Heart left ventricle (tissue), 16 donors: ENCODE measurements at places on chromosomes 4 and X. TPM values are rescaled to one million over a fixed set of nuclear protein-coding genes. Genes with fewer than 3 reads are reported as not detected.

Gene MAMLD1
- 1.2 TPM for total RNA-seq

Gene DRD5
- not detected for total RNA-seq

GRCh38 chrX:21167011-21167410 lies 207.2 kb upstream of the CNKSR2 start:
- no peak for DNase-seq

DNA sequence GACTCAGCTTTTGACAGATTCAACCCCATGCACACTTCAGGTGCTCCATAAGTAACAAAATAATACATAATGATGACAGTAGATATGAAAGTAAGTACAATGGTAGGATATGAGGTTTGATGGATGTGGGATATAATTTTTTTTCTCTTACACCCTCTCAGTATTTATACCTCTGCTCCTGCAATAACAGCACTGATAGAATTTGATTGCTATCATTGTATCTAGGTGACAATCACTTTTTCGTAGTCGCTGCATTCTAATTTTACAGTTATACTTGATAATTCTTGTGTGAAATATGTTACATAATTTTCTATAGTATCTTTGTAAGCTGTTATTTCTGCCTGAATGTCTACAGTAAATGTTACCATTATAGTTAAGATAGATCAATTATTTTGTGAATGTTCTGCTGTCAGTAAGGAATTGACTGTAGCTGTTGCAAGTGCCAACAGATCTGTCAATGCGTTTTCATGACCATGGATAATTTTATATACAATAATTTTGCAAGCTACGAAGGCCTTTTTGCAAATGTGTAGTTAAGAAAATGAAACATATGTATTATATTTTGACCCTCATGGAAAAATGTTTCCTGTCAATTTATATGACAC lies 128.9 kb downstream of the BANK1 start:
- no peak for DNase-seq

Gene VCX3B
- total RNA-seq: not detected

- DNase-seq: no peak
Observed at GRCh38 chrX:134743091-134743490, 84.8 kb upstream of the PLAC1 start.

- DNase-seq: no peak
Observed at GRCh38 chr4:6124386-6125102, 75.8 kb downstream of the JAKMIP1 start.

DNA sequence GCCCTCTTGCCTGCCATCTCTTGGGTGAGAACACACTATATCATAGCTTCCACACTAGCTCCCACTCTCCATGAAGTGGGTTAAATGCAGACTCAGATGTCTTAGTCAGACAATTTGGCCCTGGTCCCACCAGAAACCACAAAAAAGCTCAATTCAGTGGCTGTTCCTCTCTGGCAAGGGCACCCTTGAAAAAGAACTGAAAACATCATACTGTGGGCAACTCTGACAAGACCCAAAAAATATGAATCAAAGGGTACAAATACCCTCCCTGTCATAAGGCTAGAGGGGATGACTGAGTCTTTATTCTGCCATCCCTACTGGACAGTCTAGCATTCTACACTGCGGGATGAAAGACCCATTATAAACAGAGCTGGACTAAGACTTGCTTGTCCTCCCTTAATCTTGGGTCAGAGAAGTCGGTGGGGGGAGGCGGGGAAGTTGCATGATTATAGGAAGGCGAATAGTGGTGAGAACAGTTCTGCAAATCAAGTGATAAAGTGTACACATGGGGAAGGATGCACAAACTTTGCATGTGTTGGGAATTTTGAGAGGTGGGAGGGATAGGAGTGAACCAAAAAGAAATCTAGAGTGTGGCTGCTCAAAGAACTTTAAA lies 172.1 kb downstream of the OPHN1 start:
- no peak for DNase-seq

GRCh38 chr4:118918388-118918787 lies 29.7 kb downstream of the SYNPO2 start:
- no peak for DNase-seq

- DNase-seq: peak; percentile 87
Observed at GRCh38 chr4:185115827-185116232, 27.2 kb upstream of the SLC25A4 start.

Gene KCNE5
- total RNA-seq: 0.50 TPM

GRCh38 chrX:63761639-63762038 lies 23.4 kb downstream of the ARHGEF9 start:
- DNase-seq: no peak

GRCh38 chr4:88528861-88529260 lies 5.3 kb upstream of the PYURF start:
- DNase-seq: no peak

Gene CENPI
- total RNA-seq: 0.93 TPM

DNA sequence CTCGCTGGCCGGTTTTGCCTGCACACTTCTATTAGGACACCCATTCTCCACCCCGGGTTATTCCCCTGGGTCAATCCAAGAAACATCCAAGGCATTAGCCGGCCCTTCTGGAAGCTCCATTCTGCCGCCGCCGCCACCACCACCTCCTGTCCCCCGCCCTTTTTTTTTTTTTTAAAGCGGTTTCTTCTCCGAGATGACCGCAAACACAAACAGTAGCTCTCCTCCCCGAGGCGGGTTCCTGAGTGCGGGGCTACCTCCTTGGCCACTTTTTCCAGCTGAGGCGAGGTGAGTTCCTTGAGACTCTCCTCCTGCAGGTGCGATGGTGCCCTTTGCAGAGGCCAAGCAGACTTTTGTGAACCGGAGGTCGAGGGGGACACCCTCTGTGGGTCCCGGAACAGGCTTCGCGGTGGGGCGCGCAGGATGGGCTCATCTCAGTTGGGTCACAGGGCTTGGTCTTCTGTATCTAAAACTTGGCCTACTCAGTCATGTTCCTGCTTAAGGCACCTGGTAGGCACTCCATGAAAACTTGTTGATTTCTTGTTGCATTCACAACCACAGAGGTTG lies 930 bp downstream of the NWD2 start:
- DNase-seq: no peak

GRCh38 chr4:185411849-185412248 lies 13.9 kb downstream of the UFSP2 start:
- DNase-seq: no peak

DNA sequence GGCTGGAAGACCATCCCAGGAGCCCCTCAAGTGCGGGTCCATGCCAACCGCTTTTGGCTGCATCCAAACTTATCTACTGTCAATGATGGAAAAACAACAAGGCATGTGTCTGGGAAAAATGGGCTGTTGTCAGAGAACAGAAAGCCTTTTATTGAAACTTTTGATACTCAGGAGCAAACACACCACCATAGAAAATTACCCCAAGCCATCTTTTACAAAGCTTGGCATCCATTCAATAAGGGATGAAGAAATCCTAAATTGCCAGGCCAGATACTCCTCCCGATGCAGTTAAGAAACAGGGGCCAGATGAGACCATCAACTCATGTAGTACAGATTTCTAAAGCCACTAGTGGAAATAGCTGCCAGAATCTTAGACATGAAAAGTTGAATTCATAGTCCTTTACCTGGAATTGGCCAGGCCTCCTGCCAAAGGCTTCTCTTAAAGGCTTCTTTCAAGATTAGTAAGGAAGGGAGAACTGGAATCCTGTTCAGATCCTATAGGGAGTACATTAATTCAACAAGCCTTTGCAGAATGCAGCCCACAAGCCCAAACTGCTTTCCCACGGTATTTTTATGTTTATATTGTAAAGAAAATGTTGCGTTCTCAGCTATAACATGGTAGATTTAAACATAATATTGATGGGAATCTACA lies 145.4 kb upstream of the MAP3K15 start:
- DNase-seq: no peak

DNA sequence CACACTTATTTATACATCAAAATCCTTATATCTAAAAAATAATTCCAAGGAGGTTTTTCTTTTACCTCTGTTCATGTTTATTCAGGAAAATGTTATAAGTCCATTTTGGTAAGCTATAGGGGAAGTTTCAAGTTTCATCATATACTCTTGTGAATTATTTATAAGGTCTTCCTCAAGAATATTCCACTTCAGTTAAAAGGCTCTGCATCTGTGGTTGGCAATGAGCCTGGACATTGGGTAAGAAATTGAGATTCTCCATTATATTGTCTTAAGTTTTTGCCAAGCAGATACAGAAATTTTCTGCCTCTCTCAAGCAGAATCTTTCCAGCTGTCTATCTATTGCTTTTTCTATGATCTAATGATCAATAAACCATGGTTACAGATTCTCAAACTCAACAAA lies 641.9 kb downstream of the NLGN4X start:
- no peak for DNase-seq

DNA sequence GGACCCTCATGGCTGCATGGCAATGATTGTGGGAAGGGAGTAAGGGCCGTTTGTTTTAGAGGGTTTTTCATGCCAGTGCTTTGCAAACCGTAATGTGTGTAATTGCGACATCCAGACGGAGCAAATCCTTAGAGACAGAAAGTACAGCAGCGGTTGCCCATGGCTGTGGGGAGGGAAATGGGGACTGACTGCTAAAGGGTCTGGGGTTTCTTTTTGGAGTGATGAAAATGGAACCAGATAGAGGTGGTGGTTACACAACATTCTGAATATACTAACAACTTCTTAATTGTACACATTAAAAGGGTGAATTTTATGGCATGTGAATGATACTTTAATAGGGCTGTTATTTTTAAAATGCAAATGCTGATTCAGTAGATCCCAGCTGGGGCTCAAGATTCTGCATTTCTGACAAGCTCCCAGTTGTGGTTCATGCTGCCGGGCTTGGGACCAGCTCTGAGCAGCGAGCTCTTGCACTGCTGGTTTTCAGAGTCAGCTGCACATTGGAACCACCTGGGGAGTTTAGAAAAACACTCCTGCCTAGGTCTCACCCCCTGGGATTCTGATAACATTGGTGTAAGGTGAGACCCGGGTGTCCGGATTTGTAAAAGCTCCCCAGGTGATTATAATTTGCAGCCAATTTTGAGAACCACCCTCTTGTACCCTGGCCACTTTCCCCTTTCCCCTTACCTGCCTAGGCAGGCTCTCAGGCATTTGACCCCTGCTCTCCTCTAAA lies 47.7 kb downstream of the PRPS1 start:
- DNase-seq: no peak

GRCh38 chr4:100268789-100269188 lies 78.5 kb upstream of the DDIT4L start:
- DNase-seq: no peak

GRCh38 chr4:787561-787981 lies 38.4 kb downstream of the CPLX1 start:
- peak; percentile 57 for DNase-seq

- DNase-seq: no peak
Observed at GRCh38 chr4:125350470-125351135, 35.8 kb downstream of the FAT4 start.

Gene SLC25A5
- 288 TPM for total RNA-seq

GRCh38 chr4:76830964-76831703 lies 66.8 kb downstream of the SOWAHB start:
- DNase-seq: peak; percentile 45

DNA sequence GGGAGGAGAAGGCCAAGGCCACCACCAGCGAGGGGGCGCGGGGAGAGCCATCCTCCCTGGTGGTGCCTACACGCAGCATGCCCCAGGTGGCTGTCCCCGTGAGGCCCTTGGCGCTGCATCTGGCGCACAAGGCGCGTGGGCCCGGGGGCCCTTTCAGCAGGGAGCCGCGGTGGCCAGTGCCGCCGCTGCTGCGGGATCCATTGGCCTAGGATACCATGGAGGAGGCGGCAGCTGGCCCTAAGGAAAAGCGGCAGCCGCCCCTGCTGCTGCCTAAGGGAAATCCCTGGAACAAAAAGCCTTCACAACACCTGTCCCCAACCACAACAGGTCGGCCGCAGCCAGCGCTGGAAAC lies 1059.6 kb downstream of the TECRL start:
- DNase-seq: peak; percentile 8

GRCh38 chr4:170723171-170723570 lies 633.4 kb upstream of the AADAT start:
- no peak for DNase-seq

- DNase-seq: no peak
Observed at GRCh38 chr4:124685851-124686250, 26.7 kb downstream of the ANKRD50 start.

GRCh38 chr4:183563874-183564273 lies 59.0 kb downstream of the ING2 start:
- DNase-seq: no peak

GRCh38 chr4:1519787-1520661 lies 113.8 kb upstream of the NKX1-1 start:
- peak; percentile 49 for DNase-seq
